Naive B cell (primary cell): ENCODE measurements at places on chromosomes 5 and 9.

DNA sequence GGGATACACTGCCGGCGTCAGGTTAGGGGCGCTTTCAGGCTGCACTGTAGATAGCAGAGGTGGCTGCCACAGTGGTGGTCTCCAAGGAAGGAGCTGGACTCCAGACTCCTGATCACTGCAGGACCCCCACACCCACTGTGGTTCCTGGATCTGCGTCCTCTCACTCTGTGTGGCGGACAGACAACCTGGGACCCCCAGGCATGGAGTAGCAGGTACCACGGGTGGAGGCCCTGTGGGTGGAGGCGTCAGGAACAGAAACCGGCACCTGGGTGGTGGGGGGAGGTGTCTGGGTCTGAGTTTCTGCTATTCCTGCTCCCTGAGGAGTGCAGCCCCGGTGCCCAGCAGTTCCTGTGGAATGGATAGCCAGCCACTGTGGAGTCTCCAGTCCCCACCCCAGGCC, 75.1 kb upstream of the PCAT7 start:
- H3K27me3 ChIP-seq: no peaks in the 10 kb centered on the region
- no peak overlapping the region for H3K4me3 ChIP-seq
- H3K36me3 ChIP-seq: no peaks in the 10 kb centered on the region
- no peaks in the 10 kb centered on the region for H3K4me1 ChIP-seq

- no peaks in the 10 kb centered on the region for H3K36me3 ChIP-seq
- no peak for DNase-seq
- no peaks in the 10 kb centered on the region for H3K4me1 ChIP-seq
Observed at GRCh38 chr5:777756-778161, 6.8 kb downstream of the ZDHHC11B start.

- H3K4me3 ChIP-seq: no peak overlapping the region
- H3K36me3 ChIP-seq: no peaks in the 10 kb centered on the region
- H3K4me1 ChIP-seq: no peaks in the 10 kb centered on the region
- DNase-seq: no peak
Observed at GRCh38 chr9:38316166-38316780, 76.2 kb upstream of the ALDH1B1 start.

DNA sequence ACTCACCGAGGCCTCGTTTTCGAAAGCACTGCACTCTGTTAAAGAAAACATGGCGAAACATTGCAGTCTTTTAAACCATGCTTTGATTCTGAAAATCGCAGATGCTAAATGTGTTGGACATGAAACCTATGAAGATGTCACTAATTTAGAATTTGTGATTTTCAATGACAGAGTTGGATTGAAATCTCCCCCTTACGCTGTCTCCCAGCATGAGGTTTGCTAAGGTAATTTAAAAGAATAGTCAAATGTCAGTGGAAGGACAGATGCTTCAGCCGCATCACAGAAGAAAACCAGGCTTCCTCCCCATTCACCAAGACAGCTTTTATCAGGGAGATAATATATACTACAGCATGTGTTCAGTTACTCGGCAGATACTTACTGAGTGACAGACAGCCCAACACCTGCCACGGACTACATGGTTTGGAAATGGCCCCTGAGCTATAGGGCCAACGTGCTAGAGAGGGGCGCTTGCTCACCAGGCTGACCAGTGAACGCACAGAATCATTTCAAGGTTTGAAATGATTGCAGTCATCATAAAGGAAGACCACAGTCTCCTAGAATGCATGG, 136.9 kb downstream of the ADAMTS16 start:
- H3K27ac ChIP-seq: no peak overlapping the region
- no peaks in the 10 kb centered on the region for H3K27me3 ChIP-seq
- H3K36me3 ChIP-seq: no peaks in the 10 kb centered on the region
- no peak for DNase-seq
- H3K4me1 ChIP-seq: no peaks in the 10 kb centered on the region

DNA sequence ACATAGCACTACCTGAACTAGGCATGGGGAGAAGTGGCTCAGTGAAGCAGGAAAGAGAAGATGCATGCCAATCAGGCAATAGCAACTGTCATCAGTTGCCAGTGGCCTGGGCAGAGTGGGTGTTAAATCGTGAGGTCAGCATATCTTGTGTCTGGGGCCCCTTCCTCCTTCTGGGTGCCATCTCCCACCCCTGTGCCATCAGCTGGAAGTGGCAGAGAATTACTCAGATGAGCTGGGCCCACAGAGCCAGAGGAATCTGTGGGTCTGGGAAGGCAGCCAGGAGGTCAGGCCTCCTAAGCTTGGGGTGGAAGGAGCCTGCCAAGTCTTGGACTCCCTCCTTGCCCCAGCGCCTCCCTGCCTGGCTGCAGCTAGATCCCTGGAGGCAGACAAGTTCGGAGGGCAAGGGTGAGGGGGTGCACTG, 66.5 kb downstream of the GALNT12 start:
- H3K27me3 ChIP-seq: peaks cover 26% of the 10 kb centered on the region
- H3K4me1 ChIP-seq: no peaks in the 10 kb centered on the region
- DNase-seq: no peak
- H3K4me3 ChIP-seq: no peak overlapping the region
- H3K36me3 ChIP-seq: no peaks in the 10 kb centered on the region
- no peak overlapping the region for H3K27ac ChIP-seq

DNA sequence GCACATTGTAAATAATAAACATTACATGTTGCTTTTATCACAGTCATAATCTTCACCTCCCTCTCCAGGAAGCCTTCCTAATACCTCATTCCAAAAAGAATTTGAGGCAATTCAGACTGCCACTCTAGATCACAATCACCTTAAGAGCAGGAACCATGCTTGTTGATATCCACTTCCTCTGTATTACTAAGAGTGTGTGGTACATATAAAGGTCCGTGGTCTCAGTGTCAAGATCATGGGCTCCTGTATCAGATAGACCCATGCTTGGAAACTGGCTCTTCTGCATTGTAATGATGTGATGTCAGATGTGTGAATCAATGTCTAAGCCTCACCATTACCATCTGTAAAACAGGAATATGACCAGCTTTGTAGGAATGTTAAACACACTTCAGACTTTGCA, 114.1 kb downstream of the SPOCK1 start:
- H3K36me3 ChIP-seq: peaks cover 12% of the 10 kb centered on the region
- H3K4me3 ChIP-seq: no peak overlapping the region
- DNase-seq: no peak
- no peak overlapping the region for H3K27ac ChIP-seq

DNA sequence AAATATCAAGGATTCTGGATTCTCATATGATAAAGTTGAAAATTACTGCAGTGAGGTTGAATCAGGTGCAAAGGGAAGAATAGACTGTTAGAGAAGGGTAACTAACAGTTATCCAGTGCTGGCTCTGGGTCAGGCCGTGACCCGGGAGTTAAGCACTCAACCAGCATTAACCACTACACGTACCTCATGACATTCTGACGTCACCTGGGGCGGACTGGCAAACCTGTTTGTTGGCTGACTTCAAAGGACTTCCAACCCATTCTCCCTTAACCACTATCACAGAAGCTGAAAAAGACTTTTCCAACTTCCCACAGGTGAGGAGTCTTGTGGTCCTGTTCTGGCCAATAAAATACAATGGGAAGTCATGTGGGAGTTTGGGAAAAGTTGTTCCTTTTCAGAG, 268.9 kb downstream of the ENC1 start:
- no peak overlapping the region for H3K4me3 ChIP-seq
- no peaks in the 10 kb centered on the region for H3K36me3 ChIP-seq
- no peak for DNase-seq
- H3K27ac ChIP-seq: no peak overlapping the region

GRCh38 chr5:177520916-177521513, 4.3 kb upstream of the DDX41 start:
- no peak for DNase-seq
- H3K4me3 ChIP-seq: peak overlapping the region; percentile 73
- no peak overlapping the region for H3K27ac ChIP-seq
- H3K36me3 ChIP-seq: peaks cover 8% of the 10 kb centered on the region

- no peak for DNase-seq
- no peaks in the 10 kb centered on the region for H3K4me1 ChIP-seq
- H3K27ac ChIP-seq: no peak overlapping the region
- no peak overlapping the region for H3K4me3 ChIP-seq
- no peaks in the 10 kb centered on the region for H3K27me3 ChIP-seq
- no peaks in the 10 kb centered on the region for H3K36me3 ChIP-seq
Observed at GRCh38 chr9:16412740-16413139, 457.7 kb downstream of the BNC2 start.

DNA sequence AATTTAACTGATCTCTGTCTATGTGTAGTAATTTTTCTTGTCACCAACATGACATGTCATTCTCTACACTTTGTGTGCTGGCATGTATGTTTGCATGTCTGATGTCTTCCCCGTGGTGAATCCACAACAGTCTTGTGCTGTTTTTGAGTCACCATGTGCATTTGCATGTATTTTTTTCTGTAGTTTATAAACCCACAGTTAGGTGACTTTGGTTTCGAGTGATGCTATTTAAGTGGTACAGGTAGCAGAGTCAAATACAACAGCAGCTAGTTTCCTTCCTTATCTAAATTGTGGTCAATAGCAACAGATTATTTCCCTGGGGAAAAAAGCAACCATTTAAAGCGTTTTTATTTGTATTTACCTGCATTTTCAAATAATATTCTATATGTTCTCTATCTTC, 89.9 kb upstream of the FSD1L start:
- H3K27me3 ChIP-seq: no peaks in the 10 kb centered on the region
- H3K36me3 ChIP-seq: peaks cover 10% of the 10 kb centered on the region

DNA sequence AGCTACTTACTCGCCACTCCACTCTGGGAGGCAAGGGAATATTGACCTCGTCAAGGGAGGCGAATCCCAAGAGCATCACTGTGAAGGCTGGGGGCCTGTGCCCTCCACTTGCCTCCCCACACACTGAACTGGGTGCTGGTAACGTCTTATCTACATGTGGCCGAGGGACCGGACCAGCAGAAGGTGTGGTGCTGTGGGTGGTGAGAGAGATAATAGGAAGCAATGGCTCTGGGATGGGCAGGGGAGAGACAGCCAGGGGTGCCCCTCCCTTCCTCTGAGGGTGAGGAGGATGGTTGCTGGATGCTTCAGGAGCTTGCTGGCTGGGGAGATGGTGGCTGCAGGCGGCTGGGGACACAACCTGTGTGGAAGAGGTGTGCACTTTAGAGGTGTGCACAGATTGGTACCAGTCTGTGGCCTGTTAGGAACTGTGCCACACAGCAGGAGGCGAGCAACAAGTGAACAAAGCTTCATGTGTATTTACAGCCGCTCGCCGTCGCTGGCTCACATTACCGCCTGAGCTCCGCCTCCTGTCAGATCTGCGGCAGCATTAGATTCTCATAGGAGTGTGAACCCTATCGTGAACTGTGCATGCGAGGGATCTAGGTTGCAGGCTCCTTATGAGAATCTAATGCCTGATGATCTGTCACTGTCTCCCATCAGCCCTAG, 100.3 kb downstream of the ENTREP1 start:
- H3K27me3 ChIP-seq: peaks cover 15% of the 10 kb centered on the region
- no peaks in the 10 kb centered on the region for H3K4me1 ChIP-seq
- H3K27ac ChIP-seq: no peak overlapping the region
- H3K36me3 ChIP-seq: no peaks in the 10 kb centered on the region

DNA sequence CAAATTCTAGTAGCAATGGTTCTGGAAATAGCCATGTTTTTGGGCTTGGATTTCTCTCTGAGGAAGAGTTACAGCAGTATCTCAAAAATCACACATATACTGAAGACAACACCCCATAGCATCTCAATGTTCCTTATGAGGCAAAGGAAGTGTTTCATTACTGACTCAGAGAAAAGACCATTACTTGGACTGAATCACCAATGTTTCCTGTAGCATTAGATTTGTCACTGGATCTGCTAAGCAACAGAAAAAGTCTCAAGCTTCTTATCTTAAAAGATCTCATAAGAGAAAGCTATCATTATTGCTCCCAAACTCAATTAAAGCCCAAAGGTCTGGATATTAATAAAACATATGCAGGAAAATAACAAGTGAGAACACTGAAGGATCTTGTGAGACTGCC, 272.4 kb downstream of the ADAMTS6 start:
- H3K4me3 ChIP-seq: no peak overlapping the region
- no peaks in the 10 kb centered on the region for H3K36me3 ChIP-seq
- DNase-seq: no peak

- H3K36me3 ChIP-seq: no peaks in the 10 kb centered on the region
- H3K4me3 ChIP-seq: no peak overlapping the region
- no peak overlapping the region for H3K27ac ChIP-seq
- no peaks in the 10 kb centered on the region for H3K27me3 ChIP-seq
- DNase-seq: no peak
Observed at GRCh38 chr5:142007237-142007544, 5.6 kb downstream of the GNPDA1 start.

- no peaks in the 10 kb centered on the region for H3K4me1 ChIP-seq
- no peak for DNase-seq
- peaks cover 14% of the 10 kb centered on the region for H3K36me3 ChIP-seq
- peak overlapping the region; percentile 15 for H3K27ac ChIP-seq
Observed at GRCh38 chr9:120387257-120388002, 192.5 kb downstream of the CDK5RAP2 start.

- no peak overlapping the region for H3K4me3 ChIP-seq
- no peak for DNase-seq
- H3K27ac ChIP-seq: no peak overlapping the region
- no peaks in the 10 kb centered on the region for H3K27me3 ChIP-seq
Observed at GRCh38 chr5:65828022-65828896, 98.1 kb upstream of the ERBIN start.

DNA sequence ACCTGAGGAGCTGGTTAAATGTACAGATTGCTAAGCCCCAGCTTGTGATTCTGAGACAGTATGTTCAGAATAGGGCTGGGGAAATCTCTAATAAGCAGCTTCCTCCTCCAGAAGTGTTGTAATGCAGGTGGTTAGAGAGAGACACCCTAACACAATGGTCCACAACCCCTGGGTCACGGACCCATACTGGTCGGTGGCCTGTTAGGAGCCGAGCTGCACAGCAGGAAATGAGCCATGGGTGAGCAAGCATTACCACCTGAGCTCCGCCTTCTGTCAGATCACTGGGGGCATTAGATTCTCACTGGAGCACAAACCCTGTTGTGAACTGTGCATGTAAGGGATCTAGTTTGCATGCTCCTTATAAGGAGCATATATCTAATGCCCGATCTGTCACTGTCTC, 61.8 kb downstream of the SLC36A1 start:
- H3K36me3 ChIP-seq: no peaks in the 10 kb centered on the region
- DNase-seq: peak; percentile 2
- no peak overlapping the region for H3K4me3 ChIP-seq
- no peaks in the 10 kb centered on the region for H3K27me3 ChIP-seq

- no peak for DNase-seq
- H3K27ac ChIP-seq: no peak overlapping the region
- H3K4me1 ChIP-seq: peaks cover 19% of the 10 kb centered on the region
- H3K36me3 ChIP-seq: peaks cover 9% of the 10 kb centered on the region
- no peak overlapping the region for H3K4me3 ChIP-seq
Observed at GRCh38 chr5:160020964-160021363, 12.0 kb downstream of the TTC1 start.

DNA sequence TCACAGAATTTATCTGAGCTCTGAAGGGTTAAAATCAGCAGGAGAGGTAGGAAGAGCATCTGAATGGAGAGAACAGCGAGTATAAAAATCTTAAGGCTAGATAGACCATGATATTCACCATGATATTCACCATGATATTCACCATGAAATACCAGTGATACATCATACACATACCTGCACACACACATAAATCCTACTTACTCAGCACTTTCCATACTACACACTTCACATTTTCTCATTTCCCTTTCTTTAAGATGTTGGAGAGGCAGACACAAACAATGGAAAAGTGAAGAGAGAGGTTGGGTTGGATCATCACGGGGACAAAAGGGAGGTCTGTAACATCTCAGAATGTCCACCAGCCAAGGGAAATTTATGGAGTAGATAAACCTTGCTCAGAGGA, 66.4 kb upstream of the ATP10B start:
- no peaks in the 10 kb centered on the region for H3K36me3 ChIP-seq
- H3K4me1 ChIP-seq: no peaks in the 10 kb centered on the region
- DNase-seq: no peak
- H3K4me3 ChIP-seq: no peak overlapping the region

- H3K36me3 ChIP-seq: no peaks in the 10 kb centered on the region
- H3K4me1 ChIP-seq: no peaks in the 10 kb centered on the region
- DNase-seq: no peak
- H3K4me3 ChIP-seq: no peak overlapping the region
Observed at GRCh38 chr9:72882117-72882775, 70.6 kb downstream of the ALDH1A1 start.
